Gastrocnemius medialis (tissue), 4 donors: ENCODE measurements at places on chromosomes 11 and 22. TPM values are rescaled to one million over a fixed set of nuclear protein-coding genes. Genes with fewer than 3 reads are reported as not detected.
A peak's percentile ranks its signal among the peaks of the same experiment; 100 is the strongest.

- no peak overlapping the region for H3K27ac ChIP-seq
- H3K27me3 ChIP-seq: no peaks in the 10 kb centered on the region
- DNase-seq: no peak
These were observed 272.8 kb downstream of the CTTN start for GRCh38 chr11:70671083-70671482.

GRCh38 chr11:115590254-115590653 is 86.0 kb upstream of the CADM1 start:
- H3K27me3 ChIP-seq: no peaks in the 10 kb centered on the region
- no peak for DNase-seq
- no peak overlapping the region for H3K27ac ChIP-seq
- H3K36me3 ChIP-seq: no peaks in the 10 kb centered on the region
- H3K4me3 ChIP-seq: no peak overlapping the region
- no peaks in the 10 kb centered on the region for H3K4me1 ChIP-seq

DNA sequence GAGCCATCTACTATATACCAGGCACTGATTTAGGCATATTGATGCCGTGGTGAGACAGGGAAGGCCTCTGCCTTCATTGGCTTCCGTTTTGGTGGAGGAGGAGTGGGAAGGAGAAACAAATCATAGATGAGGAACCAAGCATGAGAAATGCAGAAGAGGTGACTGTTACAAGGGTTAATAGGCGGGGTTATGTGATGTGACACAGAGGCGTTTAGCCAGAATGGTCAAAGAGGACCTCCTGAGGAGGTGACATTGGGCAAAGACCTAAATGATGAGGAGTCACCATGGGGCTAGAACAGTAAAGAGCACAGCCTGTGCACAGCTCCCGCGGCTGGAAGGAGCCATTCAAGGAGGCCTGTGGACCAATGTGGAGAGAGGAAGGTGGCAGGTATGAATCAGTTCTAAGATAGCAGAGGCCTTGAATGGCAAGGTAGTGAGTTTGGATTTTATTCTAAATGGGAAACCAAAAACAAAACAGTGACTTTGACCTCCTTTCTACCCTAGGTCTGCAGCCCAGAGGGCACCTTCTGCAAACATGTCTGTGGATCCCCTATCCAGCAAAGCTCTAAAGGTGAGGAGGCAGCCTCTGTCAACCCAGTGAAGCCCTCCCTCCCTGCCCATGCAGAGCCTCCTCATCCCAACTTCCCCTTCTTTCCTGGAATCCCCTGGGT is 11.7 kb downstream of the MAFF start:
- no peaks in the 10 kb centered on the region for H3K27me3 ChIP-seq
- no peak overlapping the region for H3K4me3 ChIP-seq
- no peak for DNase-seq
- H3K36me3 ChIP-seq: no peaks in the 10 kb centered on the region

Gene RBMXL2
- not detected for total RNA-seq

Gene APOL1
- total RNA-seq: 6.4 TPM

- no peak overlapping the region for H3K27ac ChIP-seq
- H3K36me3 ChIP-seq: no peaks in the 10 kb centered on the region
- no peaks in the 10 kb centered on the region for H3K4me1 ChIP-seq
- peak; percentile 10 for DNase-seq
These were observed 23.1 kb upstream of the GNB1L start for GRCh38 chr22:19877626-19878339.

Gene ASCL2
- not detected for total RNA-seq

Gene C11orf71
- total RNA-seq: 8.2 TPM

DNA sequence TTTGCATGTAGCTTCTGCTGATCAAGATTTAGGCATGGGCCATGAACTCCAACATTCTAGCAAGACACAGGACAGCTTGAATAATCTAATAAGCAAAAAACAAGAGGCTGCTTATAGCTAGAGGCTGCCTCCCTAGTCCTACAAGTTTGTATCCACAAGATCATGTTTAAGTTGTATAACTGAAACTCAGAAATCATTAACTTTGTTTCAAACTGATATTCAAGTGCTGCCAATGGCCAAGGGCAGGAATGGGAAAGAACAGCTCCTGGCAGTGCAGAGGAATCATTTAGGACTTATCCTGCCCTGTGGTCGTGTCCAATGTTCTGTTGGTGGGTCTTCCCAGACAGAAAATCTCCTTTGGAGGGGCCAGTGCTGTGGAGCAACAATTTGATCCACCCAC is 209.6 kb upstream of the DDI1 start:
- H3K36me3 ChIP-seq: no peaks in the 10 kb centered on the region
- no peak overlapping the region for H3K4me3 ChIP-seq

- H3K27ac ChIP-seq: no peak overlapping the region
- no peak for DNase-seq
- H3K36me3 ChIP-seq: no peaks in the 10 kb centered on the region
- no peaks in the 10 kb centered on the region for H3K27me3 ChIP-seq
- no peak overlapping the region for H3K4me3 ChIP-seq
These were observed 121.6 kb downstream of the CASP12 start for GRCh38 chr11:104776501-104777170.

- no peak overlapping the region for H3K4me3 ChIP-seq
- peak overlapping the region; percentile 15 for H3K27ac ChIP-seq
- H3K36me3 ChIP-seq: peaks cover 55% of the 10 kb centered on the region
- H3K27me3 ChIP-seq: peaks cover 5% of the 10 kb centered on the region
- no peak for DNase-seq
- peaks cover 10% of the 10 kb centered on the region for H3K4me1 ChIP-seq
These were observed 7.2 kb downstream of the PHOX2A start for GRCh38 chr11:72236774-72237111.

DNA sequence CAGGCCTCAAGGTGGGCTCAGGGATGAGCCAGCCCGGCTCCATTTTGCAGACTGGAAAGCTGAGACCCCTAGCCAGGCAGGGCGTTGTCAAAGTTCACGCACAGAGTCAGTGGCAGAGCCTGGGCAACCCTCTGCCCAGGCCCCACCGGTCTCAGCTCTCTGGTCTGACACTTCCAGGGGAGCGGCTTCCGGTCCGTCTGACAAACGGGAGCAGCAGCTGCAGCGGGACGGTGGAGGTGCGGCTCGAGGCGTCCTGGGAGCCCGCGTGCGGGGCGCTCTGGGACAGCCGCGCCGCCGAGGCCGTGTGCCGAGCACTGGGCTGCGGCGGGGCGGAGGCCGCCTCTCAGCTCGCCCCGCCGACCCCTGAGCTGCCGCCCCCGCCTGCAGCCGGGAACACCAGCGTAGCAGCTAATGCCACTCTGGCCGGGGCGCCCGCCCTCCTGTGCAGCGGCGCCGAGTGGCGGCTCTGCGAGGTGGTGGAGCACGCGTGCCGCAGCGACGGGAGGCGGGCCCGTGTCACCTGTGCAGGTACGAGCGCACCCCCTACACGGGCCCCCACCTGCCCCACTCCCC is 36.0 kb downstream of the CD6 start:
- H3K27ac ChIP-seq: no peak overlapping the region
- peaks cover 28% of the 10 kb centered on the region for H3K27me3 ChIP-seq
- no peaks in the 10 kb centered on the region for H3K36me3 ChIP-seq
- peak overlapping the region; percentile 45 for H3K4me3 ChIP-seq
- peaks cover 6% of the 10 kb centered on the region for H3K4me1 ChIP-seq

- no peaks in the 10 kb centered on the region for H3K27me3 ChIP-seq
- H3K4me3 ChIP-seq: peak overlapping the region; percentile 90
- peak overlapping the region; percentile 86 for H3K27ac ChIP-seq
These were observed 536 bp downstream of the YWHAH start for GRCh38 chr22:31944700-31945442.

DNA sequence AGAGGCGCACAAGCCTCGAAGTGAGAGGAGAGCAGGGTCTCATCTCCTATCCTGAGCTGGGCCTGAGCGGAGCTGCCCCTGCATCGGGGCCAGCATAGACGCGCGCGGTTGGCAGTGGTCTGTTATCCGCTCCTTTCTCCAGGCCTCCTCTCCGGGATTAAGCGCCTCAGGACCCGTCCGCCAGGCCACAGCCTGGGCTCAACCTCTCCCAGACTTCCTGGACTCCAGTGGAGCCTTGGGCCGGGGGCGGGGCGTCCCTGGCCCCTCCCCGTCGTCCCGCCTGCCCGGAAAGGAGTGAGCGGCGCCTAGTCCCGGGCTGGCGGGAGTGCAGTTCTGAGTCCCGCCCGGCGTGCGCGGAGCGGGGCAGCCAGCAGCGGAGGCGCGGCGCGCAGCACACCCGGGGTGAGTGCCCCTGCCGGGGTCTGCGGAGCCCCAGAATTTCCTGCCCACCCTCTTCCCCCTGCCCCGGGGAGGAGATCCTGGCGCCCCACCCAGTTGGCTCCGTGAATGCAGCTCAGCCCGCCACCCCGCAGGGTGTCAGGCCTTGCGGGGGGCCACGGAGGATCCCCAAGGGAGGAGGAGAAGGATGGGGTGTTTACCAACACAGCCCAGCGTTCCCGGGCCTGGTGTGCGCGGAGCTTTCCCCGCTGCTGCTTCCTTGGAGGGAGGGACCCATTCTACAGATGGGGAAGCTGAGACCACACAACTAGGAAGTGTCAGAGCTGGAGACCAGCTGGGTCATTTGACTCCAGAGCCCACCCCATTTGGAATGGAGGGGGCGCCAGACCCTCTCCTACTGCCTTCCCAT is at the start of gene TCIRG1:
Gene TCIRG1, plus strand, starts transcription at position 308 of the 808 bp plus-strand sequence. CDS start 2,247 bp downstream, outside the sequence.
- no peaks in the 10 kb centered on the region for H3K36me3 ChIP-seq
- H3K27me3 ChIP-seq: no peaks in the 10 kb centered on the region
- H3K4me1 ChIP-seq: peaks cover 14% of the 10 kb centered on the region
- H3K27ac ChIP-seq: peak within 1 kb of the TSS; percentile 77
- peak; percentile 83 for DNase-seq
- peak within 1 kb of the TSS; percentile 69 for H3K4me3 ChIP-seq

- no peak overlapping the region for H3K27ac ChIP-seq
- no peaks in the 10 kb centered on the region for H3K4me1 ChIP-seq
- no peak overlapping the region for H3K4me3 ChIP-seq
- DNase-seq: no peak
- peaks cover 30% of the 10 kb centered on the region for H3K27me3 ChIP-seq
These were observed 24.3 kb downstream of the MPPED1 start for GRCh38 chr22:43435851-43436811.

DNA sequence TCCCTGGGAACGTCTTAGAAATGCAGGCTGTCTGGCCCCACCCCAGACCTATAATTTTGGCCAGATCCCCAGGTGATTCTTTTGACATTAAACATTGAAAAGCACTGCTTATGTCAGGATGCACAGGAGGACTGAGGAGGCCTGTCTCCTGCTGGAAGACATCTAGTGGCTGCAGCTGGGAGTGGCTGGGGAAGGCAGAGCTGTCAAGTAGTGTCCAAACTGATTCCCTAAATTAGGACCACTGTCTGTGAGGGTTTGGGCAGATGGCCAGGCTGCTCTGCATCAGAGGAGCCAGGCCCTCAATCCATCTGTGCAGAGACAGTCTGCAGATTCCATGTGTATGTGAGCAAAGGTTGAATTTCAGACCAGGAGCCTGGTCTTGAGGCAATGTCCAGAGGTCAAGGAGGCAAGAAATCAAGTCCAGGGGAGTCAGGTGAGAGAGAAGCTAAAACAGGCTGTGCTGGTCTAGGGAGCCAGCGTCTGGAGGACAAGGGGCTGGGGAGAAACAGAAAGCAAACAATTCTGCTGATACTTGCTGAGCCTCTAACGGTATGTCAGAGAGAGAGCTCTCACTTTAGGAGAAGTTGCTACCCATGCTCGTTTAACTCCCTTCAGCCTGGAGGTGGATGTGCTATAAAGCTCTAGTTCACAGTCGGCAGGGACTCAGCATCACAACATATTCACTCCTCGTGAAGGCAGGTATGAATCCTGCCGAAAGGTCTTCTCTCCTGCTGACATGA is 15.3 kb upstream of the SYTL2 start:
- no peak overlapping the region for H3K4me3 ChIP-seq
- DNase-seq: no peak
- no peaks in the 10 kb centered on the region for H3K36me3 ChIP-seq
- no peaks in the 10 kb centered on the region for H3K4me1 ChIP-seq
- no peak overlapping the region for H3K27ac ChIP-seq

DNA sequence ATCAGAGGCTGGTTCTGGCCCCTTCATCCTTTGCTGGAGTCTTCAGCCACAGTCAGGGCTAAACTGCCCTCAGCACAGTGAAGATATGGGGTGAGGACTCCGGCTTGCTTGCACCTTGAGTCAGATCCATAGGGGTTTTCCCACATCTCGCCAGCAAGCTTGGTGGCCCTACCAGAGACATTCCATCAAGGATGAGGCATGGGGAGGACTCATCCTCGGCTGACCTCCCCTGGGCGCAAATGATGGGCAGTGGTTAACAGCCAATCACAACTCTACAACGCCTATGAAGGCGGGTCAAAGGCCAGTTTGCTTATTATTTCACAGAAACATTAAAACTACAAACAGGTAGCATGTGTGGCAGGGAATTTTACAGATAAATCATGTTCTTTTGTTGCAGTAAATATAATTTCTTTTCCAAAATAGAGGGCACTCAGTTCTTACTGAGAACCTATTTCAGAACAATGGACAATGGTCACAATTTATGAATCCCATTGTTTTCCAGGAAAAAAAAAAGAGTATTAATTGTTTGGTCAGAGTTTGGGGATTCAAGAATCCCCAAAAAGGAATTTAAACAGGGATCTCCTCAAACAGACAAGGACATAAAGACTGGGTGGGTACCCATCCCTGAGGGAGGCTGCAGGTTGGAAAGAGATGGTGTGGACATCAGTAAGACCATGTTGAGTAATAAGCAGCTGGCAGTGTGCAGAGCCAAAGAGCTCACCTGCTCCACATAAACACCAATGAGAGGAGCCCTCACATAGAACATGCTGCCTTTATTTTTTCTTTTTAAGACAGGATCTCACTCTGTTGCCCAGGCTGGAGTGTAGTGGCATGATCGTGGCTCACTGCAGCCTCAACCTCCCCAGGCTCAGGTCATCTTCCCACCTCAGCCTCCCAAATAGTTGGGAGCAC is 14.8 kb downstream of the PLAAT3 start:
- no peak overlapping the region for H3K27ac ChIP-seq
- H3K4me1 ChIP-seq: peaks cover 26% of the 10 kb centered on the region
- no peak for DNase-seq
- H3K27me3 ChIP-seq: no peaks in the 10 kb centered on the region
- H3K36me3 ChIP-seq: no peaks in the 10 kb centered on the region

- no peaks in the 10 kb centered on the region for H3K4me1 ChIP-seq
- no peaks in the 10 kb centered on the region for H3K36me3 ChIP-seq
- H3K27me3 ChIP-seq: no peaks in the 10 kb centered on the region
- no peak for DNase-seq
These were observed 16.2 kb upstream of the ACER3 start for GRCh38 chr11:76844511-76844910.

Gene SHANK2
- not detected for total RNA-seq

Gene OR51E2
- not detected for total RNA-seq

- H3K4me3 ChIP-seq: no peak overlapping the region
- DNase-seq: peak; percentile 26
- no peaks in the 10 kb centered on the region for H3K36me3 ChIP-seq
- H3K27me3 ChIP-seq: no peaks in the 10 kb centered on the region
- H3K27ac ChIP-seq: peak overlapping the region; percentile 82
These were observed 58.3 kb upstream of the EMID1 start for GRCh38 chr22:29147331-29147899.
